ENCODE measurements at places on chromosomes 5 and 9.

DNA sequence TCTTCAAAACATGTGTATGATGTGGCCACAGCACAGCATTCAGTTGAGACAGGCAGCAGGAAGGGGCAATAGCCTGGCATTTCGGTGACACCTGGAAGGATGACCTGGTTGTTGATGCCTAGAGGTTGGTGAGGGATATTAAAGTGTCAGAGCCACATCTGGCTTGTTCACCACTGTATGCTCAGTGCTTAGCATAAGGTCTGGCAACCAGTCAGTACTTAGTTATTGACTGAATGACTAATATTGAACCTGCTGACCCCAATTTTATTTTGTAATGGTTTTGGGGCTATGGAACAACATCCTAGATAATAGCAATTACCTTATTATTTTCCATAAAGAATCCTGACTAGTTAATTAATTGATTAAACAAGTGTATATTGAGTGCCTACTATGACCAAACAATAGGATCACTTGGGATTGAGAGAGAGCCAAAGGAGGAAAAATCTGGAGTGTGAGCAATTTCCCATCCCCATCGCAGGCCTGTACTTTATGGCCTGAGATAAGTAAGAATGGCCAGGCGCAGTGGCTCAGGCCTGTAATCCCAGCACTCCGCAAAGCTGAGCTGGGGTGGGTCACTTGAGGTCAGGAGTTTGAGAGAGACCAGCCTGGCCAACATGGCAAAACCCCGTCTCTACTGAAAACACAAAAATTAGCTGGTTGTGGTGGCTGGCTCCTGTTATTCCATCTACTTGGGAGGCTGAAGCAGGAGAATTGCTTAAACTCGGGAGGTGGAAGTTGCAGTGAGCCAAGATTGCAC, 85.4 kb upstream of the PLPP1 start:
- DNase-seq, result no peak

DNA sequence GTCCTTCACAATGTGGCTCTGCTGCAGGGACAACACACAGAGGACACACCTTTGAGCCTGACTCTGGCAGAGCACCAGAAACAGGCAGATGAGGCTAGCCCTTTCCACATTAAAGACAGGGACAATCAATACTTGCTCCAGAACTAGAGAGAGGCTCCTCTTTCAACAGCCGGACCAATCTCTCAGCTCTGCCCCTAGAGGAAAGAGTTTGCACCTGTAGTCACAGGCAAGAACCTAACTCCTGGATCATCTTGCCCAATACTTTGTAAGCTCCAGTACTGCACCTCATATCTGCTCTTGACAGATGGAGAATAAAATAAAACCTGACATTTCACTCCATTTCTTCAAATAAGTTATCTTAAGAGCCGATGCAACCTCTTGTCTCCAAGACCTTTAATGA, 52.1 kb downstream of the EPB41L4A start:
- no peak for DNase-seq

- no peak for DNase-seq
These were observed 19.1 kb downstream of the ERMP1 start for GRCh38 chr9:5813824-5814223.

DNA sequence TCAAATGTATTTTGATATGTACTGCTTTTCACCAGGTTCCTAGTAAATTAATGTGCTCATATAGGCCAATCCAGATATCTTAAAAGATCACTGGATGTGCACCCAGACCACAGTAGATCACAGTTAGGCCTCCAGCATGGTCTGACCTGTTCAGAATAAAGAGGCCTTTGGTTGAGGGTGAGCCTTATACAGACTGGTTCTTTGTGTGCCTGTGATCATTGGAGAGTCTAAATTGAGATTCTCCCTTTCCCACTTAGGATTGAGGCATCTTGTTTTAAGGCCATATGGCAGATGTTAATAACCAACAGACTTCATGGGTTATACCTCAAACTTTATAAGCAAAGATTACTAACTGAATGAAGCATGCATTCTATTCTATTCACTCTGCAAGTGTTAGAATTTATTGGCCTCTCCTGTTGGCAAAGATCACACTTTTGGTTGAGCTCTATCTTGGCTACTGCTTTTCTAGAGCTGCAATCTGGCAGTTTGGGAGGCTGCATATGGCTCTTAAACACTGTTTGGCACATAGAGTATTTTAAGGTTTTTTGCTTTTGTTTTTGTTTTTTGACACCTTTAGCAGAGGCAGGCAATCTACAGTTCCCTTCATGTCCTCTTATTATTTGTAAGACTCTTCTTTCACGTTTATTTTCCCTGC, 8.5 kb downstream of the CHSY3 start:
- DNase-seq, result no peak

- peak; percentile 95 for DNase-seq
These were observed 456.9 kb downstream of the BNC2 start for GRCh38 chr9:16413509-16414016.

DNA sequence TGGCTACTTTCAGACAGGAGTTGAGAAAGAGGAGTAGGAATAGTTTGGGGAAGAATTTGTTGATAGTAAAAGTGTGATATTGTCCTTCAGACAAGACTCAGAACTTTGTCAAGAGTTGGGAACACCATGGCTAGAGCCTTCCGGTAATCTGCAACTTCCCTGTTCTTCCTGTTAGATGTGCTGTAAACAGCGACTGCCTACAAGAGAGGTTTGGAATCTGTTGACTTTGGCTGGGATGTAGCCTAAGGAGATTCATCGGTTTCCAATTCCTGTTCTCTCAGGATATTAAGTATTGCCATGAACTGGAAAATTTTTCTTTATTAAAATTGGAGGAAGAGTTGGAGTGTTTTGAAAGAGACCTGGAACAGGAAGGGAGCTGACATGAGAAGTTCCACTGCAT, 43.9 kb downstream of the ARHGAP26 start:
- no peak for DNase-seq

- DNase-seq, result peak; percentile 73
These were observed 74.3 kb downstream of the DCP2 start for GRCh38 chr5:113050721-113051382.

GRCh38 chr5:117638581-117638980, 1064.0 kb upstream of the SEMA6A start:
- no peak for DNase-seq

- DNase-seq, result no peak
These were observed 56.1 kb downstream of the PTCH1 start for GRCh38 chr9:95460518-95461164.

DNA sequence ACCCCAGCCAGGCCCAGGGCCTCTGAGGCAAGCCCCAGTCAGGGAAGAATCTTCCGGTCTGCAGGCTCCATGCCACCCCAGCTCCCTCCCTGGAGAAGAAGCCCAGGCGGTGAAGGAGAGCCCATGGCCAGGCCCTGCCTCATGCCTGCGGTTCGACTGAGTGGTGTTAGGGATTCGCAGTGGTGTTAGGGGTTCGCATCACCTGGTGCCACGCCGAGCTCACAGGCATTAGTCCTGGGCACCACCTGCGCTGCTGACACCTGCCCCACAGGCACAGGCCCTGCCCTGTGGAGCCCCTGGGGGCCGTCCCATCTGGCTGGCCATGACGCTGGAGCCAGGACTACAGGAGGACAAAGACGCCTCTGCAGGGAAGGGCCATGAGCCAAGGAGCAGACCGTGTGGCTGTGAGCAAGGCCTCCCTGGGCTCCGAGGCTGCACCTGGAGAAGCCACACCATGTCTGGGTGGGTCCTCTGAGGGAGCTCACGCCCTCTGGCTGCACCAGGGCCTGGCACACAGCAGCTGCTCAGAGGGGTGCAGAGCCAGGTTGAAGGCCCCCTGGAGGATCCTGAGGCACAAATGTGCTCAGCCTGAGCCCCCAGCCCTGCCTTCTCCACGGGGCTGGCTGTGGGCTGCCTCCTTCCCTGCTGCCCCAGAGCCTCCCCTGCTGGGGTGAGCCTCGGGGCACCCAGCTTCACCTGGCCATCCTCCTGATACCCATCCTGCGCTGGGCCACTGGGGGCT, 27.6 kb upstream of the RNF130 start:
- DNase-seq, result no peak

DNA sequence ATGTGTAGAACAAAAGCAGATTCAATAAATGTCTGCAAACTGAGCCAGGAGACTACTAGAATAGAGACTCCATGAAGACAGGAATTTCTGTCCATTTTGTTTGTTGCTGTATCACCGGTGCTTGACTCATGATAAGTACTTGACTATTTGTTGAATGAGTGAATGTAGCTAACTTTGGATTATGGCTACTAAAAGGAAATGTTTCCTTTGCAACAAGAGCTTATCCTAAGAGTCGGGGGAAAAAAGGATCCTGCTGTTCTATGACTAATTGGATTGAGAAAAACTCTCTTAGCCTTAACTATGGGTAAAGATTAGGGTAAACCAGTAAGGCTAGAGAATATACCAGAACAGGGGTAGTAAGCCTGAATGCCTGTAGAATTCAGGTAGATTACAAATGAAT, 3.5 kb downstream of the PAIP1 start:
- no peak for DNase-seq

- no peak for DNase-seq
These were observed 30.4 kb upstream of the KCNV2 start for GRCh38 chr9:2686911-2687310.

DNA sequence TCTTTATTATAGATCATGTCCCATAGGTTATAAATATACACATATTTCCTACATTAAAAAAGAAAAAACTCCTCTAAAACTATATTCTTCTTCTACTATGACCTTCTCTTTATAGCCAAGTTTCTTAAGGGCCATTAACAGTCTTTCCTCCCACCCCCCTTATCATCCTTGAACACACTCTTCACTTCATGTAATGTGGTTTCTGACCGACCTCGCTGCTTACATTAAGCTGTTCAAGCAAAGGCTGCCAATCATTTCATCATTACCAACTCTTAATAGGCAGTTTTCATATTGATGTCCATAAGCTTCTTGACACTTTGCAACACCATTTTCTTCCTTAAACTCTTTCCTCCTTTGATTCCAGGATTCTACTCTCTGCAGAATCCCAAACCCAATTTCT, 283.0 kb upstream of the PCSK5 start:
- DNase-seq, result no peak

DNA sequence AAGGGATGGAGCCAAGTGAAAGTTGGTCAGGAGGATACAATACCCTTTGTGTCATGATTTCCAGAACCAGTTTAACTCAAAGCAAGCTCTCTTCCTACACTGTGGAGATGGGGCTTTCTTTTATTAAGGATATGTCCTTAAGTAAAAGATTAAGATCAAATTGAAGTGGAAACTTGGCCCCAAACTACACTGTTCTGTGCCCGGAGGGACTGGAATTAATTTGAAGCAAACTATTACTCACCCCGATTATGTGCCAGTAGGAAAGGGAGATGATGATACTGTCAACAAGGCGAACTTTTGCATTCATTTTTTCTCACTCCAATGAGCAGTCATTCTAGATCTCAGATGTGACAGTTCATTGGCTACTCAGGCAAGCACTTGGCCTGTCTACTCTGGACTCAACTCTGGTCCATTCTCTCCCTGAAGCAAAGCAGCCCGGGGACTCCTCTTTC, 186.7 kb downstream of the NTRK2 start:
- DNase-seq, result peak; percentile 4

- peak; percentile 23 for DNase-seq
These were observed 679 bp downstream of the DOLK start for GRCh38 chr9:128946571-128947276.

- peak; percentile 27 for DNase-seq
These were observed 1.3 kb downstream of the PSAT1 start for GRCh38 chr9:78298046-78298765.

DNA sequence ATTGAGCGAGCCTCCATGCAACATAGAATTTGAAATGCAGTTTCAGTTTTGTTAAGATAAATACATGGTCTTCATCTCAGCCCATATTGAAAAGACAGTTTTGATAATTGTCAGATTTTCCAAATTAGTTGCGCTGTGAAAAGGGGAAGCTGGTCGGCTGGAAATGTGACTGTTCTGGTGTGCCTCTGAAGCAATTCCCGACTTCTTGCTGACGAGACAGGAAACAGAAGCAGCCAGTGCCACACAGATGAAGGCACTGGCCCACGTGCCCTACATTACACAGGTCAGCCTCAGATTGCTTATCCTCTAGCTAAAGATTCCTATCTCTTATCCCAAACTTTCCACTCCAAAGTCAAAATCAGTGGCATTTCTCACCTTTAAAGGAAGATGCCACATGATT, 214.1 kb upstream of the TLE4 start:
- DNase-seq, result no peak

Data from EL (cell line).